Left hindlimb (tissue), 1 donor: ENCODE measurements at places on chromosomes 7 and 10.

DNA sequence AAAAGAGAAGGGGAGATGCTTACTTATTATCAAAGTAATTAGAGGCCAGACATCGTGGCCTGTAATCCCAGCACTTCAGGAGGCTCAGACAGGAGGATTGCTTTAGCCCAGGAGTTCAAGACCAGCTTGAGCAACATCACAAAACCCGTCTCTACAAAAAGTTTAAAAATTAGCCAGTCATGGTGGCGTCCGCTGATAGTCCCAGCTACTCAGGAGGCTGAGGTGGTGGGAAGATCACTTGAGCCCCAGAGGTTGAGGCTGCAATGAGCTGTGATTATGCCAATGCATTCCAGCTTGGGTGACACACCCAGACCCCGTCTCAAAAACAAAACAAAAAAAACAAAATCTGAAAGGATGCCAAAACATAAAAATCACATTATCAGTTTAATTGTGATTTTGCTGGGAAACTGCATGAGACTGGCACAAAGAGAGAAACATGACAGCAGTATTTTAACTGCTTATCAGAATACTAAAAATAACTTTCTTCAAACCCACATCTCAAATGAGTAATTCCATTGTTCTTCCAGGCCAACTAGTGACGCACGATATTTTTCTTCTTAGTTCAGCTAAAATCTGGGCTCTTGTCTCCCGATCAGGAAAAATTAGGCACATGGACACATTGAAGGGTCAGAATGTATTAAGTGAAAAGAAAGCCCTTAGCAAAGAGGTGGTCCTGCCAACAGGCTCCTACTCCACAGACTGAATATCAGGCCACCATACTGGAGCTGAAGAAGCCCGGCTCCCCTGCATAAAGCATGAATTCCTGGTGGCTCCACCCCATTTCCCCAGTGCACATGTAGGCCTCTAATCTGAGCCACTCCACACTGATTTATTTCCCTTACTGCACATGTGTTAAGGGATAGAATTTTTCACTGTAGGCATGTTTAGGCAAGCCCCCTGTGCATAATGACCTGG, 9.6 kb upstream of the CCM2 start:
- no peak for DNase-seq

GRCh38 chr7:29319719-29320521, 125.3 kb downstream of the CHN2 start:
- DNase-seq: no peak

DNA sequence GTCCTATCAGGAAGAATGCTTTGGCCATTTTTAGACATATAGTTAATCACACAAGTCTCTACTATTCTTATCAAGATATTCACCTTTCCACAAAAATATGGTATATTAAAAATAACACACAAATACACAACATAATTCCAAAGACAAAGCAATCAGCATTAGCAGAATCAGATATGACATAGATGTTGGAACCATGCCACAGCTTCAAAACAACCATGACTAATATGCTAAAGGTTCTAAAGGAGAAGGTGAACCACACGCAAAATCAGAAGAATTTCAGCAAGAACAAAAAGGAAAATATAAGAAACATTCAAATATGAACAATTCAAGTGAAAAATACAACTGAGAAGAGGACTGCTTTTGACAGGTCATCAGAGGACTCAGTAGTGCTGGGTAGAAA, 670.2 kb upstream of the SORCS1 start:
- no peak for DNase-seq

GRCh38 chr7:69018200-69018599, 580.1 kb upstream of the AUTS2 start:
- peak; percentile 38 for DNase-seq

GRCh38 chr10:77576444-77577032, 61.1 kb downstream of the KCNMA1 start:
- no peak for DNase-seq

- DNase-seq: peak; percentile 59
Observed at GRCh38 chr7:27173511-27173955, 587 bp downstream of the HOXA10 start.

GRCh38 chr10:73965890-73966768, 31.8 kb upstream of the VCL start:
- DNase-seq: peak; percentile 91

GRCh38 chr7:151727579-151728285, 149.2 kb downstream of the PRKAG2 start:
- DNase-seq: peak; percentile 82

DNA sequence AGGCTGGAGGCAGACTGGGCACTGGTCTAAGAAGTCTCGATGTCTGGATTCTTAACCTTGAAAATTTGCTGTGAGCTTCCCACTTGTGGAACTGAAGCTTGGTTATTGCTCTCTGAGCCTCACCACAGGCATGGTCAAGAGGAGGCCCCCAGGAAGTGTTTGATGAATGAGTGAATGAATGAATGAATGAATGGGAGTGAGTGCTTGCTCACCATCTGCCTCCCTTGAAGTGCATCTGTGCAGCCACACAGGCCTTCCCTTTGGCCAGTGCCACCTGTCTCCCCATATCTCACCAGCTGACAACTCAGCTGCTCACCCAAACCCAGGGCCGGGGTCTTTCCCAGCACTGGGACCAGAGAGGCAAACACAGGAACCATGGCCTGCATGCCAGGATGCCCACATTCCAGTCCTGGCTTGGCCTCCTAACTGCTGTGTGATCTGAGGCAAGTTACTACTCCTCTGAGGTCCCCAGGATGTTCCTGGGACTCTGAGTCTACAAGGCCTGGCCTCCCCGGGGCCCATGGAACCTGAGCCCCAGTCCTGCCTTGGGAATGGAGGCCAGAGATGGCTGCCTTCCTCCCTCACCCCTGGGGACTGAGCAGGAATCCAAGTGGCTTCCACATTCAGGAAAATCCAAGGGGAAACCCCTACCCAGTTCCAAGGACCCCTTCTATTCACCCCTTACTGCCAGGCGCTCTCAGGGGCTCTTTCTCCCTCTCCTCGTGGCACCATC, 51.4 kb upstream of the SLC29A3 start:
- no peak for DNase-seq

DNA sequence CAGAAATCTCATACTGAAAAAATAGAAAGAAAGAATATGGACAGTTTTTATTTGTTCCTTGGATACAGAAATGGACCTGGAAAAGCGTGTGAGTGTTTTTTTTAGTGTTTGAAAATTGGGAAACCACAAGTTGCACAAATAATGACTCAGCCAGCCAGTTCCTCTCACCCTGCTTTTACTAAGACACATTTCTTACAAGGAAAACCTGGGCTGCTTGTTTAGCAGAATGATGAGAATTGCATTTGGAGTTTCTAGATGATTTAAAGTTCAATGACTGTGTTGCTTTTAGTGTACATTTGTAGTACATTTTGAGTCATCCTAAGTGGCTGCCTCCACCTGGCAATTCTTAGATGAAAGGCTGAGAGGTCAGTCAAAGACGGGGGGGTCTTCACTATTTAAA, 218.7 kb downstream of the ABCA13 start:
- DNase-seq: no peak

GRCh38 chr10:33260403-33261149, 73.9 kb downstream of the NRP1 start:
- DNase-seq: no peak

- DNase-seq: peak; percentile 90
Observed at GRCh38 chr7:137343281-137343841, at the start of gene PTN. Gene PTN (minus strand): TSS chr7:137343733. CDS start chr7:137254973, 88,760 bp downstream.

DNA sequence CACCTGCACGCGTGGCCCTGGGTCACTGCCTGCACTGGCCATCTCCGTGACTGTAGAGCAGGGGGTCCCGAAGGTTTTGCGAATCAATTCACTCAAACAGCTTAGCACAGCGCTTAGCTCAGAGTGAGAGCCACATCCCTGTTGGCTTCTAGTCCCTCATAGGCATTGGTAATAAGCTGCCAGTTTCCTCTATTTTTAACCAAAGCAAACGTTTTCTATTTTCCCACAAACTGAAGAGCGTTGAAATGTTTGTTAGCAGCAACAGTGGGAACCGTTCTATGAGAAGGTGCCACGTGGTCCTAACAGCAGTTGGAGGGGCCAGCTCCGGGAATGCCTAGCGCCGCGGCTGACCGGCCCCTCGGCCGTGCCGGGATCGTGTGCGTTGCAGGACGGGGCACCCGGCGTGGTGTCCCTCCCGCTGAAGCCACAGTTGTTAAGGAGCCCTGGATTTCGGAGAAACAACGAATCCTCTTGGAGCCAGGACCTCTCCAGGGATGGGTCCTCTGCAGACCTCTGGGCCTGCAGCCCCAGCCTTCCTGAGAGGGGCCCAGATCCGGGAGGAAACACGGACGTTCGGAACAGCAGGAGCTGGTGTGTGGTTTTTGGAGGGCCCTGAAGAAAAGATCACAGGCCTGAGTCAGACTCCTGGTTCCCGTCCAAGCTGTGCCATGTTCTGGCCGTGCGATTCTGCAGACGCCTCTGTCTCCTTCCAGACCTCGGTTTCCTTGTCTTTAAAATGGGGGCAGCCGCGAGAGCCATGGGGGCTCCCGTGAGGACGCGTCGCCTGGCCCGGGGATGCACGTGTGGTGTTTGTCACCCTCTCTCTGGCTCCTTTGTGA, 40.3 kb downstream of the FAM20C start:
- DNase-seq: no peak

- no peak for DNase-seq
Observed at GRCh38 chr10:97676770-97677581, 10.1 kb downstream of the AVPI1 start.

DNA sequence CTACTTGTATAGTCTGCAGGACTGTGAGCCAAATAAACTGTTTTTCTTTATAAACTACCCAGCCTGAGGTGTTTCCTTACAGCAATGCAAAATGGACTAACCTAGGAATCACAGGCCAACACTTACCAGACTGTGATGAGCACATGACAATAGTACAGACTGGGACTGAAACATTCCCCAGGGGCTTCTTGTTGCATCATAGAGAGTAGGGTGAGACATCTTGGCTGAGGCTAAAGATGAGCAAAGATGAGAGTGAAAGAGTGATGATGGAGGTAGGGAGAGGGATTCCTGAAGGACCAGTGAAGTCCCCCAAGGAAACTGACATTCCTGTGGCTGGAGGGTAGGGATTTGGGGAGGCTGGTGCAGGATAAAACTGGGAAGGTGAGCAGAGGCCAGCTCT, 194.4 kb downstream of the TPST1 start:
- no peak for DNase-seq

DNA sequence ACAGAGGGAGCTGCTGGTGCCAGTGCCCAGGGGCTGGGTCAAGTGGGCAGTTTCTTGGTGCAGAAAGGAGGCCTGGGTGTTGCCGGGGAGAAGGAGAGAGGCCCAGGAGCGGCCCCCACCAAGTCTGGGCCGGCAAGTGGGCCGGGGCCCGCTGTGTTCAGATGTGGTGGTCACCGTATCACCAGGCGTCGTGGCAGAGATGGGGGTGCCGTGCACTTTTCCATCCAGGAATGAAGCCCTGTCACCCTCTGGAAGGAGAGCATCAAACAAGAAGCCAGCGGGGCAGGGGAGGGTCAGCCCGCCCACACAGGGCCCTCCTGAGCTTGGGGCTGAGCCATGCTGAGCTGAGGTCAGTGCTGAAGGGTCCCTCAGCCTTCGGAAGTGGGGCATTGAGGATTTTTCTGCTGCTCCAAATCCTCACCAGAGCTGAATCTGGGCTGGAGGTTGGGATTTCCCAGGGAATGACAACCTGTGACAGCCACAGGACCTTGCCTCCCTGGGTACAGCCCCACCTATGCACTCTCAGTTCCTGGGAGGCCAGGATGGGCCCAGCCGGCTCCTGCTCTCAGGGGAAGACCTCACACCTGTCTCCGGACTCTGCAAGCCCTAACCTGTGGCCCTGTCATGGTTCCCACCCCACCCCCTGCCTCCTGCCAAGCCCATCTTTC, 27.9 kb upstream of the INPP5A start:
- DNase-seq: no peak

DNA sequence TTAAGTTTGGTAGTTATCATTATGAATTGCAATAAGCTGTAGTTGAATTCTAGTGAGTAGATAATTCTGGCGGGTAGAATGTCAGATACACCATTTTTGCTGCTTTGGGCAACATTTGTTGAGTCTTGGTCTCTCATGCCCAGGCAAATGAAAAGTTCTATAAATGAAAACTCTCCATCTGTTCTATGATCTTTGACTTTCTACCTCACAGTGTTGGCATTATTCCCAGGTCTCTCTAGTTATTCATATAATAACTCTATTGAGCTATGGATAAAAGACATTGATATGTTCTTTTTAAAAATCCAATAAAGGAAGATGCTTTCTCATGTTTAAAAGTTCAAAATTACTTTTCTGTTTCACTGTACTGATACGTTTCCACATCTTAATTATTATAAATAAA, 415.3 kb upstream of the SEMA3D start:
- DNase-seq: no peak

DNA sequence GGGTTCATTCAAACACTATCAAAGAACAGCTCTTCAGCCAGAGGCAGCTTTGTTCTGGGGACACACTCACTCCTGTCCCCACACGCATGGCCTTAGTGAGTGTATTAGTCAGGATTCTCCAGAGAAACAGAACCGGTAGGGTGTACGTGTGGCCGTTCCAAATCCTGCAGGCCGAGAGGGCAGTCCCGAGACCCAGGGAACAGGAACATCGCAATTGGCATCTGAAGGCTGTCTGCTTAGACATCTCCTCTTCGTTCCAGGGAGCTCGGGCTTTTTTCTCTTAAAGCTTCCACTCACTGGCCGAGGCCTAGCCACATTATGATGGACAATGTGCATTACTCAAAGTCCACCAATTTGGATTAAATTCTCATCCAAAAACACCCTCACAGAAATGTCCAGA, 523.3 kb downstream of the GLRX3 start:
- DNase-seq: no peak

- no peak for DNase-seq
Observed at GRCh38 chr7:55775051-55775420, 87.5 kb downstream of the SEPTIN14 start.

DNA sequence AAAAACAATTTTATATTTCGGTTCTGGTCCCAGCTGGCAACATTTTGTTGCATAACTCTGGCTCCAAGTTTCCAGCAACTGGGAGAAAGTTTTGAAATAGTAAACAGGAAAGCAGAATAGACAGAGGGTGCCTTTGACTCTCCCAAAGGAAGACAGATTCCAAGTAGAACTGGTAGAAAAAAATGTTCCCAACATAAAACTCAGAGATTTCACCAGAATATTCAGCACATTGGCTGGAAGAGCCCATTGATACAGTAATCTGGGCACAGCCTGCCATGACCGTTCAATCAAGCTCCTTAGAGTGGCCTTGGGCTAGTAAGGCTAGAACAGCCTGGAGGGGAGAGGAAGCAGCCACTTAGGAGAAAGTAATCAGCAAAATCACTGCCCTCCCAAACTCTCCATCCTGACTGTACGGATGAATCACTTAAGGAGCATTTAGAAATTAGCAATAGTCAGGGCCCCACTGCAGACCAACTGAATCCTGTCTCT, 120.4 kb downstream of the CUBN start:
- DNase-seq: no peak
